Activated CD8-positive, alpha-beta memory T cell treated with anti-CD3 and anti-CD28 coated beads, Interleukin-2, amount 50 U/mL, for 48 hours (primary cell): ENCODE measurements at places on chromosomes 1 and 21.

GRCh38 chr1:199742547-199742946, 285.0 kb upstream of the NR5A2 start:
- no peak for DNase-seq

DNA sequence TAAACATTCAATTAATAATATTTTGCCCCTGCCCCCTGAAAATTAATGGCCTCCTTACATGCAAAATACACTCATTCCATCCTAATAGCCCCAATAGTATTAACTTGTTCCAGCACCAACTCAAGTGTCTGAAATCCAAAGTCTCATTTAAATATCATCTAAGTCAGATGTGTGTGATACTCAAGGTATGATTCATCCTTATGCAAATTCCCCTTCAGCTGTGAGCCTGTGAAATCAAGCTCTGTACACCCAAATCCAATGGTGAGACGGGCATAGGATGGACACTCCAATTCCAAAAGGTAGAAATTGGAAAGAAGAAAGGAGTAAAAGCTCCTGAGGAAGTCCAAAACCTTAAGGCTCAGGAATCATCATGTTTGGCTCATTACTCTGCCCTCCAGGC, 83.5 kb downstream of the HHAT start:
- DNase-seq = no peak

- DNase-seq = no peak
These were observed 123.4 kb downstream of the SDCCAG8 start for GRCh38 chr1:243379208-243379607.

DNA sequence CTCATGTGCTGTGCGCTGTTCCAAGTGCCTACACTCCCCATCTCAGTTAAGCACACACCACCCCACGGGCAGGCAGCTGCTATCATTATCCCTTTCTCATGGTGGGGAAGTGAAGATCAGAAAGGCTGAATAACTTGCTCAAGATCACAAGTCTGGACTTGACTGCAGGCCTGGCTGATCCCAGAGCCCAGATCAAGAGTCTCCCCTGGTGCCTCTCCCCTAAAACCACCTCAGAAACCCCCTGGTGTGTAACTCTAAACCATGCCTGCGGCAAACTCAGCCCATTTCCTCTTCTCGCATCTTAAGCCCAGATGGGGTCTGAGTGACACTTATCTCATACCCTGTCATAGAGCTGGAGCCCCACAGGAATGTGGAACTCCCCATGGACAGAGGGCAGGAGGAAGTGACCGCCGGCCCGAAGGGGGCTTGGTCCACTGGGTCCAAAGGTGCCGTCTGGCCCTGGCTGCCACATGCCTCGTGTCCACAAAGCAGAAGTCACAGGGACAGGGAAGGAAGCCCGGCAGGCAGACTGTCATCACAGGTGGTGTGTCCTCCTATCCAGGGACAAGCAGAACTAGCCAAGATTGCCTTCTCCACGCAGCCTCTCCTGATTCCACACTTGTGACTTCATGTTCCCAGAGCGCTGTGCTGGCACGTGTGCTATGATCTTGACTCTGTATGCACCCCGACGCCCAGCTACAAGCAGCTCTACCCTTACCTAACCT, 92.1 kb downstream of the SYF2 start:
- DNase-seq = no peak

DNA sequence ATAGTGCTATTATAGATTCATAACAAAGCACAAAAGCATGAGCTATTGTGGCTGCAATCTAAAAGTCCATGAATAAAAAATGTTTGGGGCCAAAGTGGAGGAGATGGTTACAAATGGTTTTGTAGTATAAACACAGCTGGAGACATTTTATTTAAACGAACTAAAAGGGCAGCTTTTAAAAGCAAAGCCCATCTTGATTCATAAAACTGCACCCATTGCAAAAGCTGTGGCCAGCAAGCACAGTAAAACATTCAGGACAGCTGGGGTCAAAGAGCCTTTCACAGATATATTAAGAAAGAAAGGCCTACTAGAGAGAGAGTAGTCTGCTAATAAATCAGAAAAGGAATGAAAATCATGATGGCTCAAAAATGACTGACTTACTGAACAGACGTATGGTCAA, 520.8 kb downstream of the NUF2 start:
- no peak for DNase-seq

GRCh38 chr1:70220517-70221237, 503 bp upstream of the SRSF11 start:
- DNase-seq = no peak

GRCh38 chr21:35404247-35404646, 355.1 kb upstream of the RUNX1 start:
- DNase-seq = no peak

DNA sequence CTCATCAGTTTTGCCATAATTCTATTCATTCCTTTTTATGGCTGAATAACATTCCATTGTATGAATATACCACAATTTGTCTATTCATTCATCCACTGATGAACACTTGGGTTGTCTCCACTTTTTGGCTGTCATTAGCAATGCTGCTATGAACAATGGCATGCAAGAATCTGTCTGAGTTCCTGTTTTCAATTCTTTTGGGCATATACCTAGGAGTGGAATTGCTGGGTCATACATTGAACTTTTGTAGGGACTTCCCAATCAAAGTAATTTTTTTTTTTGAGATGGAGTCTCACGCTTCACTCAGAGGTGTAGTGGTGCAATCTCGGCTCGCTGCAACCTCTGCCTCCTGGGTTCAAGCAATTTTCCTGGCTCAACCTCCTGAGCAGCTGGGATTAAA, 34.9 kb downstream of the AADACL4 start:
- DNase-seq = no peak

DNA sequence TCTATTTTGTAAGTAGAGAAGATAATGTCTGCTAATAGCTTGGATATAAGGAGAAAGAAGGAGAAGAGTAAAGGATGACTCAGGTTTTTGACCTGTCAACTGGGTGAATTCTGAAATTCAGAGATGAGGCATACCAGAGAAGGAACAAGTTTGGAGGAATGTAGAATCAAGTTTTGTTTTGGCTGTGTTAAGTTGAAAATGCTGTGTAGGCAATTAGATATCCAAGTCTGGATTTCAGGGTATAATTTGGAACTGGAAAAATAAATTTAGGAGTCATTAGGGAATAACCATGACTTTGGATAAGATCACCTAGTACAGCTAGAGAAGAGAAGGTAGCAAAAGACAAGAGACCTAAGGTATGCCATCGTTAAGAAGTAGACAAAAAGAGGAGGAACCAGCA, 22.4 kb upstream of the GNG4 start:
- DNase-seq = no peak

DNA sequence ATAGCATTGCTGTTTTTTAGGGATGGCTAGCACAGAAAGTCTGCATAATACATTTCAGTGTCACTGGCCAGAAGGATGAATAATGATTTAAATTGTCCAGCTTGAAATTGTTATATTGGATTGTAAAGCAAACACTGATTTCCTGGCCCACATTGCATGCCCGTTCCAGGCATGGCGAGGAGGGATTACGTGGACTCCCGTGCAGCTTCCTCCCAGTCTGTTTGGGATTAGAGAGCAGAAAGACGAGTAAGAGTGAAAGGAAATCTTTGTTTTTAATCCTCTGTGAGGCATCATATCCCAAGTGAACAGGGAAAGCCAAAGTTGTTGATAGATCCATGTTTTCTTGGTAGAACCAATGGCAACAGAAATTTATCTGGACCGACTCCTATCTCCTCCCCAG, 8.4 kb downstream of the TRIM58 start:
- no peak for DNase-seq

DNA sequence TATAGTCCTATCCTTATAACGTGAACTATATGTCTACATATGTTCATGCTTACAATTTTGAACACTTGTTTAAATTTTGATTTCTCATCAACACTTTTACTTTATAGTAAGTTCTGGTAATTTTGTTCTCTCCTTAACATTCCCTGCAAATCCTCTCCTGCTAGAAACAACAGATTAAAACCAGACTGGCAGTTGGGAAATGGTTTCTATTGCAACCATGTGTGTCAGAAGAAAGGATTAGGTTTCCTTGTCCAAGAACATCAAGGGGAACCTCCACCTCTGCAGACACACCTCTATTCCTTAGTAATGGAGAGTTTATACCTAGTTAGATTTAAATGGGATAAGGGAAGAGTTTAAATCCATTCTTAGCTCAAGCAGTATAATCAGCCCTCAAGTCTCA, 3.3 kb upstream of the WARS2 start:
- DNase-seq = no peak

DNA sequence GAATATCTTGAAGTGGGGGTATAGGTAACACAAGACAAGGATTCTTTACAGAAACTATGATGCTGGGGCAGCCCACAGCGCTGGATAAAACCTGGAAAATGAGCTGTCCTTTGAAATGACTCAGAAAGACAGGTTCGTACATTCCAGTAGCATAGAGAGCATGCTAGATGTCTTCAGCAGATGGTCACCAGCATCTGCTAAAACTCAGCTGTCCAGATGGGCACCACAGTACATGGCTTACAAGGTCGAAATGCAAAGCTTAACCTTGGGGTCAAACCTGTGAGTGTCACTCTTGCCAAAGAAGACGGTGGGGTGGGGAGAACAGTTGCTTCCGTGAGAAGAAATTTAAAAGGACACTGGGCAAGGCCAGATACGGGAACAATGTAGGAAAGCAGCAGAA, 41.3 kb upstream of the TRIM45 start:
- no peak for DNase-seq

DNA sequence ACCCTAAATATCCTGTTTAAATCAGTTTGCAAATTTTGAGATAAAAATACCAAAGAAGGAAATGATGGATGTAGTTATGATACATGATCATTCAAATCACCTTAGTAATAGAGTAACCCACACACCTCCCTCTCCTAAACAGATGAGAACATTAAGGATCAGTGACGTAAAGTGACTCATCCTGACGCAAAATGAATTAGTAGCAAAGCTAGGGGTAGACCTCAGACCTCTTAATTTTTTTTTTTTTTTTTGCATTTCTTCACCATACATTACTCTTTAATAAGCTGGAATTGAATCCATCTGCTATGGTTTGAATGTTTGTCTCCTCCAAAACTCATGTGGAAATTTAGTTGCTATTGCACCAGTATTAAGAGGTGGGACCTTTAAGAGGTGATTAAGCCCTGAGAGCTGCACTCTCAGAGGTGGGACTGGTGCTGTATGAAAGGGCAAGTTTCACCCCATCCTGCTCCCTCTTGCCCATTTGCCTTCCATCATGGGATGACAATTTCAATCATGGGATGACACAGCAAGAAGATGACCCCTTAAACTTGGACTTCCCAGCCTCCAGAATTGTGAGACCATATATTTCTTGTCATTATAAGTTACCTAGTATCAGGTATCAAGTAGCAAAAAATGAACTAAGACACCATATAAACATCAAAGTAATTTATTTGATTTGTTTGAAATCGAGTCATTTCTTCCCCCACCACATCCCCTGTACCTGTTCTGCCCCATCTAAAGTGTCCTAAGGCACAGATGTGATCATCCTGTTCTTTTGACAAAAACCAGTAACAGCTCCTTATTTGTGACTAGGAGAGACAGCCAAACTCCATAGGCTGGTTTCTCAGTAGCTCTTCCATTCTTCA, 114.6 kb upstream of the DUSP10 start:
- no peak for DNase-seq

DNA sequence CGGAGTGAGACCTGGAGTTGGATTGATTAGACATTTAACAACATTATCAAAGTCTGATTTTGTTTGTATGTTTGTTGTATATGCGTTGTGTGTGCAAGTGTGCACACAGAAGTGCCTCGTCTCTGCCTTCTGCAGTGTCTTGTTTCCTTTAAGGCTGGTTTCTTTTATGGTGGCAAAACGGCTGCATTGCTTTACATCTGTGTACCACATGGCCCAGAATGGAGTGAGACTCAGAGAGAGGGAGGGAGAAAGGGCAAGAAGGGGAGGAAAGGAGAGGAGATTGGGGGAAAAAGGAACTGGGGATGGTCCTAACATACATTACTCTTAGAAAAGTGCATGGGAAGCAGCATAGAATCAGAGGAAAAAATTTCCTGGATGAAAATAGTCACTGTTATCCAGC, 99.7 kb upstream of the WLS start:
- no peak for DNase-seq

DNA sequence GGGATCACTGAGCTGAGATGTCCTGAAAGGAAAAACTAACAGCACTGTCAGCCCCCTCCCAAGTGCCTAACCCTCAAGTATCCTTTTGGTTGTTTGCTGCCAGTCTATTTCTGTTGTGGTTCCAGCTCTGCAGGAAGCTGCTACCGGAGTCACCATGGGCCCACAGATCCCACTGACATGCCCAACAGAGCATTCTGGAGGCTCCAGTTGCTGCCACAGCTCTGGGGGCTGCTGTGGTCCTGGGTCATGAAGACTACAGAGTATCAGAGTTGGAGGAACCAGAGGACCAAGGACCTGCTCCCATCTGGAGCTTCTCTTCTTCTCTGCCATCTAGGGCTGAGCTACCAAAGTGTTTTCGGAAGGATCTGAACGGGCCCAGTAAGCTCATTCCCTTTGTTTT, 910 bp downstream of the LCE3A start:
- no peak for DNase-seq

- DNase-seq = no peak
These were observed 31.7 kb downstream of the DSTYK start for GRCh38 chr1:205179842-205180241.

DNA sequence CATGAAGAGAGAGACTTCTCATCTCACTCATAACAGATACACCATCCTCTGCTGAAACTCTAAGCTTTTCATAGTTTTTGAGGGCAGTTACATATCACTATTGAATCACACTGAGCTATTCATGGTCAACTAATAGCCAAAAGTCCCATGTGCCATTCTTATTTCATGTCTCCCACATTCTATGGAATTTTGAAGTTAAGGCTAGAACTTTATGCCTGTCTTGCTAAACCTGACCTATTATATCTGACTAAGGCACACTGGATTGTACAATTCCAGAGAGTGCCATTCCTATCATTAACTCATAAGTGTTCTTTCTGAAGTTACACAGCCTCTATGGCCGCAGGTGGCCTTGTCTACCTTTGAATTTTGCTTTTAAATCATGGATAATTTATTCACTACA, 254.3 kb downstream of the PTPRC start:
- no peak for DNase-seq

- no peak for DNase-seq
These were observed 74.3 kb downstream of the SIPA1L2 start for GRCh38 chr1:232555494-232556210.

DNA sequence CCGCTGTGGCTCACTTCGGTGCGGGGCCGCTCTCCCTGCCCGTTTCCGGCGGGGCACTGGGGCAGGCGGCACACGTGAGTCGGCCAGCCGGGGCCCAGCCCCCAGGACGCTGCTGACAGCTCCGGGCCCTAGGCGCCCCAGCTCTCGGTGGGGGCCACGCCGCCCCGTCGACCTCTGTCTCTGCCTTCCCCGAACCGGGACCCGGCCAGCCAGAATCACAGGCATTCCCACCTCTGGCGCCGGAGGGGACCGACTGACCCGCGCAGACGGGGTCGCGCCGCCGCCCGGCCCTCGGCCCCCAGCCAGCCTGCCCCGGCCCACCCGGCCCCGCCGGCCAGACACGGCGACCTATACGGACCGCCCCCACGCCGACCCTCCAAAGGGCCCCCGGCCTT, 755 bp downstream of the SCMH1 start:
- DNase-seq = peak; percentile 81
